NCI-H1436 treated with DMSO at 0.1 percent for 48 hours (cell line): ENCODE measurements at places on chromosomes 6 and 20.

DNA sequence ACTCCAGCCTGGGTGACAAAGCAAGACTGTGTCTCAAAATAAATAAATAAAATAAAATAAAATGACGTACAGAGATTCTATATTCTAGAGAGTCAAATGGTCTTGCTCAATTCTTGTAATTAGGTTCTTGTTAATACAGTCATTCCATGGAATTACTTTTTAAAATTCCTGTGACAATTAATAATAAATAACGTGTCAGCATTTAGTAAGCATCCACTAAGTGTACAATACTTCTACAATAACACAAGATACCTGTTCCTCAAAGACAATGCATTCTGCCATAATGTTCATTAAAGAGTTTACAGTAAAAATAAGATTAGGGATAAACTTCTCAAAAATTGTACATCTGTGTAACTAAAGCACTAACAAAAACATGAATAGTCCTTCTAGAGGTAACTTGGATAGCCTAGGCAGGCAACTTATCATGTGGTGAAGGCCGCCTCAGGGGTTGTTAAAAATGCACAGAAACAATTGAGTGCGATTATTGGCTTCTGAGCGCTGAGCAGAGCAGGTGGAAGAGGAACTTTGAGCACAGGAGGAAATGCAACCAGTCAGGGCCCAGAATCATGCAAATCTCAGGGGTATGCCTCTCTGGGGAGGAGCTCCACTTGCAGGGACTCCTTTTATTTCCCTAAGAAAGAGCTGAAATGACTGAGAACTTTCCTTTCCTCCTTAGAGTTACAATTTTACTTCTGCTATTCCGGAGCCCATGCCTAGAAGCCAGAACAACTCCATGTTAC, 37.1 kb downstream of the QRSL1 start:
- peak; percentile 71 for DNase-seq

GRCh38 chr20:6765469-6766058, 1.9 kb upstream of the BMP2 start:
- DNase-seq: peak; percentile 60

DNA sequence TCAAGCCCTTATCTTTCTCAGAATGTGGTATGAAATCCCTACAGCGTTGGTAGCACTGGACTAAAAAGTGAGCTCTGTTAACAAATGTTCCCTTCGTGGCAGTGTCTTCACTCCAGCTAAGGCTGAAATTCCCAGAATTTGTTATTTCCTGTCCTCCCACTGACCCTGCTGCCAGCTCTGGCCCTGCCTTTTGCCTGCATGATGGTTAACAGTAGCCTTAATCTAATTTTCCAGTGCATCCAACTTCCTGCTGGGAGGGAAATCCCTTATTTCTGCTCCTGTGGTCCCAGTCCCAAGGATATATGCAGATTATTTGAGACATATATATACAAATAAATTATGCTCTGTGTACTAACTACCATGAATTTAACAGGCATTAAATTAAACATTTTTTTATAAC, 157.2 kb upstream of the CARMIL1 start:
- no peak for DNase-seq

DNA sequence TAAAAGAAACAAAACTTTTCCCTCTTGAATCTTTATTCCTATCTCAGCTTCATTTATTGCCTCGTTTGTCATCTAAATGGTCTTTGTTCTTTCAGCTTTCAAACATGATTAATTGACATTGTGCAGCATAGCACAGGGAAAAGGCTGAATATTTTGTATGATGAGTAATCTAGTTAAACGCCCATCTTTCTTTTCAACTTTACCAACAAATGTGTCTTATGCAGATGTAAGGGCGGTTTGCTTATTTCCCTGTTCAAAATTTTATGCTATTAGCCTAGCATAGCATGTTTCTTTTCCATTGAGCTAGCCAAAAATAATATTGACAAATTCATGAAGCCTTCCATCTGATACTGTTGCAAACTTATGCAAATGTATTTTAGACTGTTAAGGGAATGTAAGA, 176.4 kb upstream of the AKAP12 start:
- DNase-seq: no peak

GRCh38 chr6:45837541-45838200, 178.0 kb downstream of the CLIC5 start:
- DNase-seq: no peak

DNA sequence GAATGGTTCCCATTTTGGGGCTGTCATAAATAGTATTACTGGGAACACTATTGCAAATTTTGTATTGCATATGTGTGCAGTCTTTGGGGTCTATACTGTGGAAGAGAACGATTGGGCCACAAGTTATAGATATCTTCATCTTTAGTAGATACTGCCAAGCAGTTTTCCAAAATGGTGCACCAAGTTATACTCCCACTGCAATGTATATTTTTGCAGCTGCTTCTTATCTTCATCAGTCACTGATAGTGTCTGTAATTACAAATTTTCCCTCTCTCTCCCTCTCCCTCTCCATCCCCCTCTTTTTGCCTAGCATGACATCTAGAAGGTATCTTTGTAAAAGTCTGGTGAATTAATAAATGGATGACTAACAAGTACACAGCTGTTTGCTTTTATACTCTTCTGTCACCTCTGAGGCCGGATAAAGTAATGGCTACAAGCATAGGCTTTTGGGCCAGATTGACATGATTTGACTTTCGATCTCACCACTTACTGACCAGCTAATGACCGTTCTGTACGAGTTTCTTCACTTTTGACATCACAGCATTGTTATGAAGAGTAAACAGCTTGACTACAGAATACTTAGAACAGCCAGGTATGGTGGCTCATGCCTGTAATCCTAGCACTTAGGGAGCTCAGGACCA, 113.3 kb upstream of the SLC2A12 start:
- DNase-seq: no peak

GRCh38 chr6:157063923-157064322, 259.4 kb downstream of the TMEM242 start:
- DNase-seq: no peak

GRCh38 chr6:32195652-32195901, 3.1 kb upstream of the GPSM3 start:
- peak; percentile 93 for DNase-seq

DNA sequence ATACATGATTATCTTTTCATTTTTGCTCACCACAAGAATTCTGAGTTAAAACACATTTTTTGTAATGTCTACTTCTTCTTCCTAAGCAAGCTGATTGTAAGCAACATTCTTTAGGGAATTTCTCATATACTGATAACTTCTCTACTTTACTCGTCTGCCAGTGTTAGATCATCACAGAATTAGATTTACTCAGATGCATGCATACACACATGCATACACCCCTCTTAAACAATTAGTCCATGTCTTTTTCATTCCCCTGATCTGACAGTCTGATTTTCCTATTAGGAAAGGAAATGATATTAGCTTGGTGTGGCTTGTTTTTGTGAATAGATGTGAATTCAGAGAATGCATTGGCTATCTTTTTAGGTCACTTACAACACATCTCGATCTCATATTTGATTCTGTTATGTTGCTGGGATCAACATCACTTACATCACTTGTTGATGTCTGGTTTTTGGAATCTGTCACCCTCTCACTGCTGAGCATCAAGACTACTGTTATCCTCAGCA, 91.4 kb downstream of the FIG4 start:
- no peak for DNase-seq

GRCh38 chr6:125174626-125175025, 21.1 kb downstream of the TPD52L1 start:
- DNase-seq: no peak

DNA sequence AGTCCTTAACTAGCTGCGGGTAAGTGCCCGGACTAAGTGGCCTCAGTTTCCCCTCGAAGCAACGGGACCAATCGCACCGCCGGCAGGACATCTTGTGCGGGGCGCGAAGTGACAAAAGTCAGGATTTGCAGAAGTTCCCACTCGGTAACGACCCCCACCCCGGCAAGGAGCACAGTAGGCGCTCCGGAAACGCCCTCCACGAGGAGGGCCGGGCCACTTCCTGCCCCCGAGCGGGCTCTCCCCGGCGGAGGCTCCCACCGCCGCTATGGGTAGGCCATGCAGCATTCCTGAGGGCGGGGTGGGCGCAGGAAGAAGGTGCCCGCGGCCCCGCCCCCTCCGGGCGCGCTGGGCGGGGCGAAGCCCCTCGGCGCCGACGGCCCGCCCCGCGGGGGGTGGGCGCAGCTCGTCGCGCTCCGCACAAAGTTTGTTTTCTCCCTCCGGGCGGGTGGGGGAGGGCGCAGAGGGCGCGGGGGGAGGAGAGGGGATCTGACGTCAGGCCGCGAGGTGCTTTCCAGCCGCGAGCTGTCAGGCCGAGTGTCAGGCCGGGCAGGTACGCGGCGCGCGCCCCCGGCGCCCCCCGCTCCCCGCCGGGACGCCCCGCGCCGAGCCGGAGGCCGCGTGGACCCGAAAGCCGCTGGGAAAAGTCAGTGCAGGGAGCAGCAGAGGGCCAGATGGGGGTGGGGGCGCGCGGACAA, at the start of gene TGIF2:
TGIF2 (plus strand) TSS at position 495 of the 695 bp plus-strand sequence. CDS start 5,178 bp downstream, outside the sequence.
- DNase-seq: no peak

DNA sequence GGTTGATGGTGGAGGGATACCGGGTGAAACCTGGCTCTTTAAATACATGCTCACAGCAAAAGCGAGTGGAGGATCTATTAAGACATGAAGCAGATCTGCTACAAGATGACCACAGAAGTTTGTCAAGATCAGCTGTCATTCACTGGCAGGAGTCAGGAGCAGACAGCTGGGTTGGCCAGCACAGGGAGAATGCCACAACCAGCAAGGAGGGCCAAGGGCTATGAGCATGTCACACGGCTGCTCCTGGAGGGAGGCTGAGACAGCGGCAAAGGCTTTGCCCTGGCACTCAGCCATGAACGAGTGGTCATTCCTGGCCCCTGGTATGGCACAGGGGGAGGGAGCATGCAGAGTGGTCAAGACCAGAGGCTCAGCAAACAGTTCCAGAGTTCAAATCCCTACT, 77.6 kb downstream of the POPDC3 start:
- DNase-seq: no peak

GRCh38 chr6:2562721-2563451, 187.8 kb downstream of the MYLK4 start:
- no peak for DNase-seq

DNA sequence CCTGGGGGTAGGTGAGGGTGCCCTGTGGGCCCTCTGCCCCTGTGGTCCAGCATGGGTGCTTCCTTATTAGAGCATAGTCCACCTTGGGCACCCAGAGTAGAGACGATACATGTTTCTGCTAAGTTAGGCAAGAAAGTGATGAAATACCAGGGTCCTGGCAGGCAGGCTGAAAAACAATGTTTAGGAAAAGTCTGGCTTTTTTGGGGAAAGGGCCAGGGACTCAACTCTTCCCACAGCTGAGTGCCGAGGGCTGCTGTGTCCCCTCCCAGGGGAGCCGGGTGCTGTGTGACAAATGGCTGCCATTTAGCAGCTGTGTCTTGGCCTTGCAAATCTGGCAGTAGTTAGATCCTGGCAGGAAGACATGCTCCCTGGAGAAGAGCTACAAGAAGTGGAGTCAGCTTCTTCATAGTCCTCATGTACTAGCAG, 61.5 kb downstream of the RREB1 start:
- DNase-seq: no peak

DNA sequence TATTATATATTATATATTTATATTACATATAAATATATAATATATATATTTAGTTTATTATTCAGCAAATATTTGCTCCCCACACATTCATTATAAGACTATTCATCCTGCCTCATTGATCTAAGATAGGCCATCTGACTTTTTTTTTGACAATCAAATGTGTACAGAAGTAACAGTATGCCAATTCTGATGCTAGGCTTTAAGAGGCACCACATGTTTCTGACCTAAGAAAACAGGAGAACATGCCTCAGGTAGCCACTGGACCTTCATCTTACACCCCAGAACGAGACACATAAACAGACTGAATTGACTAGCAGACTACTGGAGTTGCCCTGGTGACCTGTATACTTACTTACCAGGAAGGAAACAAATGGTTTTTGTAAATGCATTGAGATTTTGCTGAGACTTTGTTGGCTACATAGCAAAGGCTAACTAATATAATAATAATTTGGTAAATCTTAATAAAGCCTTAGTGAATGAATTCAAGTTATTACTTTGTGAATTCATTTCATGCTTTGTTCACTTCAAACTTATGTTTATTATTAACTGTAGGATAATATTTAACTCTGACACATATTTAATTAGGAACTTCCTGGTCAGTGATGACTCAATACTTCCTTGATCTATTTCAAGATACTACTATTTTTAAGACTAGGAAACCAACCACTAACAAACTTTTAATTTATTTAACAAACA, 13.4 kb upstream of the MYO6 start:
- no peak for DNase-seq

GRCh38 chr20:10330071-10330470, 104.0 kb downstream of the MKKS start:
- DNase-seq: no peak

GRCh38 chr6:18087396-18088165, 34.9 kb downstream of the NHLRC1 start:
- DNase-seq: no peak
